ENCODE measurements at places on chromosomes 12 and 14.

DNA sequence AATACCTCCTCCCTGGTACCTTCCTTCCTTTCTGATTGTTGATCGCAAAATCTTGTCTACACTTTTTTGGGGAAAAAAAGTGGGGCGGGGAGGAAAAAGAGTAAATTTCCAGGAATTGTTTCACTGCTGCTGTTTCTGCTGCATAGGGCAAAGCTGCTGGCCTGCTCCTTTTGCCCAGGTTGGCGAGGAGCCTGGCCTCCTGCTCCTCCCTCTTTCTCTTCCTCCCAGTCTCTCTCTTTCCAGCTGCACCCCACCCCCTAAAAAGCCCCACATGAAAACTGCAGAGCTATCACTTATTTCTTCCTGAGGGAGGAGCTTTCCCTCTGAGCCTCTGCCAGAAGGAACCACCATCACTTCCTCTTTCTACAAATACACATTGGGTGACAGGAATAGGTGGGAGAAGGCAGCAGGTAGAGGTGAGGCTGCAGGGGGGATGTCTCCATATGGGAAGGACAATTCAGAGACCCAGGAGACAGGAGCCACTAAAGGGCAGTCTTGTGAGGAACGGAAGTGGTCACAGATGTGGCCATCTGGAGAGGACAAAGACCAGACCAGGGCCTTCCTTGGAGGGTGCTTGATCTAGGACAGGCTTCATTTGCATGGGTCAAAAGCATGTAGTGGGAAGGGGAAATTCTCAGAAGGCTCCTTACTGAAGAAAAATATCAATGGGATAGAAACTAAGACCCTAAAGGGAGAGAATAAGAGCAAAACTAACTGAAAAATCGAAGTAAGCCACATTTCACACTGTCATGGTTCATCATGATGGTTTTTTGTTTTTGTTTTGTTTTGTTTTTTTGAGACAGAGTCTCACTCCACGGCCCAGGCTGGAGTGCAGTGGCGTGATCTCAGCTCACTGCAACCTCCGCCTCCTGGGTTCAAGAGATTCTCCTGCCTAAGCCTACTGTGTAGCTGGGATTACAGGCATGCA lies 14.8 kb downstream of the ZBTB39 start:
- peak; percentile 30 for DNase-seq

DNA sequence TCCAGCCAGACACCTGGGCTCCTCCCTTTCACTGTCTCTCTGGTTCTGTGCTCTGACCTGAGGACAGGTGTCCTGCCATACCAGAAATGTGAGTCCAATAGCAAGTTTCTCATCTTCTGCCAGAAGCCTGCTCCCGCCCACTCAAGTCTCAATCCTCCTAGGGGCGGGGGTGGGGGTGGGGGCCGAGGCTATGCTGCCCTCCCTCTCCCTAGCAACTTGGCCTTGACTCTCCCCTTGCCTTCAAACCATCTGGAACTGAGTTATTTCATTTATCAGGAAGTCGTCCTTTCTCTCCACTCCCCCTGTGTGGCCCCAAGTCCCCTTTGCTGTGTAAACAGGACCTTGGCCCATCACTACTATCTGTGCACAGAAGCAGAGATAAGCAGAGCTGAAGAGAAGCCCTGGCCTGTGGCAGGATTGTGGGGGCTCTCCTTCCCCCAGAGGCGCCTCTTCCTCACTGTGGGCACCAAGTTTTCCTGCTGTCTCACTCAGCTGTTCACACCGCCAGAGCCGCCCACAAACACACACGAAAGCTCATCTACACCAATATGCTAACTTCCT lies 117.1 kb downstream of the DPF3 start:
- no peak for DNase-seq

GRCh38 chr12:123621101-123621500 lies 12.4 kb downstream of the EIF2B1 start:
- DNase-seq: no peak

DNA sequence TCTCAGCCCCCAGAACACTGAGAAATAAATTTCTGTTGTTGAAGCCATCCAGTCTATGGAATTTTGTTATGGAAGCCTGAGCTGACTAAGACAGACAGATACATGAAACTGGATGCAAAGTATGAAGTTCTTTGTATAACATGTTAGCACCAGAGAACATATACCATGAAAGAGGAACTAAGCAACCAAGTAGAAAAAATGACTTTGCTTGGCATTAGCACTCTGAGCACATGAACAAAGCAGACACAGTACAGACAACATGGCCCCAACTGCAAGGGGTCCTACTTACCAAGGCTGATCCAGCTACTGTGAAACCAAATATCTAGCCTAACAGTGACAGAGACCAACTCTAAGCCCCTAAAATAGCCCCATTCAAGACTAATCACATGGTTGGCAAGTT lies 13.8 kb downstream of the EXOC5 start:
- no peak for DNase-seq

DNA sequence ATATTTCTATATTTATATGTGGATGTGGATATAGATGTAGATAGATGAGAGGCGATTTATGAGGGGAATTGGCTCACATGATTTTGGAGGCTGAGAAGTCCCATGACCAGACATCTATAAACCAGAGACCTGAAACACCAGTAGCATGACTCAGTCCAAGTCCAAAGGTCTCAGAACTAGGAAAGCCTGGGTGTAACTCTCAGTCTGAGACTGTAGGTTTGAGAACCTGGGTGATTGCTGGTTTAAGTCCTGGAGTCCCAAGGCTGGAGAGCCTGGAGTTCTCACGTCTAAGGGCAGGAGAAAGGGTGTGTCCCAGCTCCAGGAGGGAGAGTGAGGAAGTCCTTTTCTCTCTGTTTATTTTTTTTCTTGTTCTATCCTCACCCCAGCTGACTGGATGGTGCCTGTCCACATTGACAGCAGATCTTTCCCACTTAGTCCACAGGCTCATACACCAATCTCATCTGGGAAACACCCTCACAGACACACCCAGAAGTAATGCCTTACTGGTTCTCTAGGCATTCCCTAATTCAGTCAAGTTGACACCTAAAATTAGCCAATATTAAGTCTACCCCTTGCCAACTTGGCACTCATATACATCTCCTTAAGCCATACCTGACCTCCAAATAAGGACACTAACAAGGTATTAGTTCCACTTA lies 45.4 kb downstream of the EMP1 start:
- DNase-seq: no peak

DNA sequence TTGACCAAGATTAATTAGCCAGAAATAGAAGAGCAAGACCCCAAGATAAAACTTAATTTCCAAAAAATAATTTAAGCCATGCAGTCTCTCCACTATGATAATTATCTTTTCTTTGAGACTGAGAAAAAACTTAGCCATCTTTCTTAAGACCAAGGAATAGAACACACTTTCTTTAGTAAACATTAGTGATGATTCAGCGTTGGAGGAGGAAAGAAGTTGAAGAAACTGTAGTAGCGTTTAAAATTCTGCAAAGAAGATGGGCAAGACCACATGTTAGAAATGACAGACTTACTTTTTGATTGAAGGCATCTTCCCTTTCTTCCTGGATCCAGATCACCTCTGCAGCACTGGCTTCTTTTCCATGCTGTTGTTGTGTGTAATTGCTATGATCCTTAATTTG lies 124.8 kb upstream of the RASSF8 start:
- DNase-seq: no peak

GRCh38 chr12:115090783-115091182 lies 406.8 kb upstream of the TBX3 start:
- no peak for DNase-seq

GRCh38 chr14:57136669-57137328 lies 131.9 kb downstream of the EXOC5 start:
- DNase-seq: no peak

All from H9 (cell line).